ENCODE measurements at places on chromosomes 11 and 22.

GRCh38 chr11:17439316-17439782 is 37.3 kb downstream of the ABCC8 start:
- DNase-seq, result peak; percentile 54
- peaks cover 8% of the 10 kb centered on the region for H3K4me1 ChIP-seq
- no peaks in the 10 kb centered on the region for H3K27me3 ChIP-seq
- H3K36me3 ChIP-seq, result no peaks in the 10 kb centered on the region
- H3K27ac ChIP-seq, result no peak overlapping the region
- no peak overlapping the region for H3K4me3 ChIP-seq

DNA sequence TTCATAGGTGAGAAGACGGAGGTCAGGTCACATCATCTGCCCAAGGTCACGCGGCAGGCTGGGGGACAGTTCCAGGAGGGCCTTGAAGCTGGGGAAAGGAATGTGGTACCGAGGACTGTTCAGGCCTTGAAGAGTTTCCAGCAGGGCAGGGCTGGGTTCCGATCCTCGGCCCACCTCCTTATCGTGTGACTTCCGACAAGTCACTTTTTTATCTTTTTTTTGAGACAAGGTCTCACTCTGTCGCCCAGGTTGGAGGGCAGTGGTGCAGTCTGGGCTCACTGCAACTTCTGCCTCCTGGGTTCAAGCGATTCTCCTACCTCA is 623 bp downstream of the NDUFS8 start:
- DNase-seq, result no peak
- peaks cover 5% of the 10 kb centered on the region for H3K36me3 ChIP-seq
- peak overlapping the region; percentile 90 for H3K4me3 ChIP-seq

- H3K36me3 ChIP-seq, result no peaks in the 10 kb centered on the region
- H3K27ac ChIP-seq, result no peak overlapping the region
- no peak overlapping the region for H3K4me3 ChIP-seq
- DNase-seq, result no peak
Observed at GRCh38 chr11:66741153-66741552, 12.1 kb upstream of the SPTBN2 start.

GRCh38 chr11:8268530-8269400 is 5.1 kb upstream of the LMO1 start:
- H3K36me3 ChIP-seq, result no peaks in the 10 kb centered on the region
- no peaks in the 10 kb centered on the region for H3K27me3 ChIP-seq
- H3K4me1 ChIP-seq, result peaks cover 20% of the 10 kb centered on the region
- no peak overlapping the region for H3K27ac ChIP-seq

DNA sequence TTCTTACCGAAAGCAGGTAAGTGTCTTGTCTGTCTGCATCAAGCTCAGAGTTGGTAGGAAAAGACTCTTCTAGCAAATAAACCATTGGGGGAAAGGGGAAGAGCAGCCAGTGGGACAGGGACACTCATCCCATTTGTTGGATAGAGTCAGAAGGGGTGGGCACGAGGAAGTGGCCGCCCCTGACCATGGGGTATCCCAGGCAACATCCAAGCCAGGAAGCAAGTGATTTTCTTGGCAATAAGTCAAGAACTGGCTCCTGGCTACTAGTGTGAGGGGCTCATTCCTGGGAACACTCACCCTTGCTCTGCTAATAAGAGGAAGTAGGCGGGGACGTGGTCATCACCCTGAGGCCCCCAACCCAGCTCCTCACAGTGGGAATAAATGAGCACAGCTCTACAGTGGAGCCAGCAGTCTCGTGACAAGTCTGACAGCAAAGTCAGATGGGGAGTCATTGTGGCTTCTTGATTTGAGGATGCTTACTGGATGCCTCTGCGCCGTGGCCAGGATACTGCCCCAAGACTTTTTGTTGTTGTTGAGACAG is 6.7 kb downstream of the SLC25A18 start:
- no peaks in the 10 kb centered on the region for H3K27me3 ChIP-seq
- DNase-seq, result no peak
- H3K4me3 ChIP-seq, result peak overlapping the region; percentile 4
- peaks cover 30% of the 10 kb centered on the region for H3K4me1 ChIP-seq
- H3K27ac ChIP-seq, result peak overlapping the region; percentile 85

- H3K27ac ChIP-seq, result no peak overlapping the region
- no peaks in the 10 kb centered on the region for H3K27me3 ChIP-seq
- H3K4me1 ChIP-seq, result no peaks in the 10 kb centered on the region
- DNase-seq, result no peak
- H3K36me3 ChIP-seq, result no peaks in the 10 kb centered on the region
Observed at GRCh38 chr11:19216709-19217374, 15.1 kb upstream of the CSRP3 start.

DNA sequence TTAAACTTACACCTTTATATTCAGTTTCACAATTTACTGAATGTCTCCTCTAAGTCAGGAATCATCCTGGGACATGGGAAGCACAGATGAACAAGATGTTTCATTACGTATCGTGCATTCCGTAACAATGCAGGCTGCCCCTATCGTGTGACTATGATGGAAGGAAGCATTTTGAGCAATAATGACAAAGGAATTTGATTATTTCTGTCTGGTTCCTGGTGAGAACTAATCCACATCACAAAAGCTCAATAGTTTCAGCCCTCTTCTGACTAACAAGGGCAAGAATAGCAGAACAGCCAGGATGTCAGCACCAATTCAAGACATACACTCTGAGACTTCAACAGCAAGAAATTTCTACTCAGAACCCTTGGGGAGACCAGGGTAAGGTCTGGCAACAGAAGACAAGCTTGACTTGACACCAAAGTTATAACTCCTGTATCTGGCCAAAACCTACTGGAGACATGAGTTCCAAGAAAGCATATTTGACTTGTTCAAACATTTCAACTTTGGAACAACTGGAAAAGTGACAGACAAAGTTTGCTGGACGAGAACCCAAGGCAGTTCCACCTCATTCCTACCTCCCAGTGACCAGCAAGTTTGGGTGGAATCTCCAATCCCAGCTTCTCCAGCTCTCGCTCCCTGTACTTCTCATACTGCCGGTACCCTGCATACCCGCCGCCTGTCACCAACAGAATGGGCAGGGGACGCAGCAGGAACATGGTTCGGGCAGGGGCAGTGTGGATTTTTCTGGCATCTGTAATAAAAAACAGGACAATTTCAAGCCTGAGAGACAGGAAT is 14.3 kb downstream of the PISD start:
- H3K27ac ChIP-seq, result no peak overlapping the region
- peaks cover 39% of the 10 kb centered on the region for H3K36me3 ChIP-seq
- no peaks in the 10 kb centered on the region for H3K27me3 ChIP-seq
- no peak for DNase-seq
